GM04503 (cell line): ENCODE measurements at places on chromosomes 11 and 22.

GRCh38 chr11:127890030-127890615 is 697.2 kb downstream of the ETS1 start:
- peak; percentile 6 for DNase-seq

DNA sequence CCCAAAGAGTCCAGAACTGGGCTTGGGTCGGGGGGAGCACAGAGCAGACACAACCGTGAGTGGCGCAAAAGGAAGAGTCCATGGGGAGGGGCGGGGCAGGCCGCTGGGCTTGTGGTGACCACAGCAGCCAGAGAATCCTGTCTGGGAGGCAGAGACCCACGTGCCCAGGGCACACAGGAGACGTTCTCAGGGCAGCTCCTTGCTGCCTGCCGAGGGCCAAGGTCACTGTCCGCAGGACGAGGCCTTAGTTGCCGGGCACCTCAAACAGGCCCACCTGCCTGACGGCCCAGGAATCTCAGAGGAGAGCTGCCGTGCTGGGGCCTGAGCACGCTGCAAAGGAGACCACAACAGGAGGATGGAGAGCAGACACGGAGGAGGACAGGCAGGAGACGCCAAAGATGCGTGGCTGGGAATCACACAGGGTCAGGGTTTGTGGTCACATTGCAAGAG is 87.8 kb downstream of the MYEOV start:
- no peak for DNase-seq

GRCh38 chr22:45136594-45136993 is 27.1 kb upstream of the NUP50 start:
- DNase-seq: no peak

GRCh38 chr11:120216426-120217102 is 5.7 kb downstream of the OAF start:
- no peak for DNase-seq

- no peak for DNase-seq
Measured at GRCh38 chr11:60947700-60948099, 4.3 kb downstream of the SLC15A3 start.

GRCh38 chr11:118621784-118622375 is 14.5 kb downstream of the PHLDB1 start:
- DNase-seq: no peak

DNA sequence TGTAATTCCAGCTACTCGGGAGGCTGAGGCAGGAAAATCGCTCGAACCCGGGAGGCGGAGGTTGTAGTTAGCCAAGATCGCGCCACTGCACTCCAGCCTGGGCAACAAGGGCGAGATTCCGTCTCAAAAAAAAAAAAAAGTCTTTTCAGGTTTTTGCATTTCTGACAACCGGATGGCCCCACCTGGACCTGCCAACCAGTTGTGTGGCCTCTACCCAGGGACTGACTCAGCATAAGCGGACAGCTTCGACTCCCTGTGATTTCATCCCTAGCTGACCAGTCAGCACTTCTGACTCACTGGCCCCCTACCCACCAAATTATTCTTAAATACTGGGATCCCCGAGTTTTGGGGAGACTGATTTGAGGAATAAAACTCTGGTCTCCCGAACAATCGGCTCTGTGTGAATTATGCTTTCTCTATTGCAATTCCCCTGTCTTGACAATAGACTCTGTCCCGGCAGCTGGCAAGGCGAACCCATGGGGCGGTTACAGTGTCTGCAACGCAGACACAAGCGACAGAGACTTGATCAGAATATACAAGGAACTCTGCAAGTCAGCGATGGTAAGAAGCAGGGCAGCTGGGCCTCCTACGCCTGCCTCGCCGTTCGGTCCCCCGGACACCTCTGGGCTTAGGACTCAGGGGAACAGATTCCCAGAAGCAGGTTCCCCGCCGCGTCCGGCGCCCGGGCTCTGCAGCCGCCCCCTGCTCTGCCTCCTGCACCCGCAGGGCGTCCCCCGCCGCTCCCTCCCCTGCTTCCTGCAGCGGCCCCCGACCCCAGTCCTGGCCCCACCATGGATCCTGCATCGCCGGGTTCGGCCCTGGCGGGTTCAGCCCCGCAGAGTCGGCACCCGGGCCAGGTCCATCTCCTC is 741 bp upstream of the TALDO1 start:
- DNase-seq: no peak

- DNase-seq: no peak
Measured at GRCh38 chr11:67306769-67307544, 3.6 kb downstream of the SSH3 start.

DNA sequence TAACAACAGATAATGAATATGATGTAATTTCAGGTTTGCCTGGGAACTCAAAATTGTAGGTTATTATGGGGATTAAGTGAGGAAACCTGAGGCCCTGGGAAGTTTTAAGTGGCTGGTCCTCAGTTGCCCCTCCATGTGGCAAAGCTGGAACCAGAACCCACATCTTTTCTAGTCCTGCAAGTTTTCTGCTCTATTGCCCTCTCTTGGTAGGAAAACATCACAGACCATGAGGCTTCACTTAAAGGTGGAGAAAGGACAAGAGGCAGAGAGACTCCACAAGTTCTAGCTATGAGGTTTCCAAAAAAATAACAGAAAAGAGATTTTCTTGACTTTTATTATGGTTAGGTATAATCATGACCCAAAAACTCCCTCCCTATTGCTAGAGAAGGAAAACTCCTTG is 115.5 kb upstream of the DDI1 start:
- DNase-seq: no peak

- no peak for DNase-seq
Measured at GRCh38 chr11:78038697-78039313, 15.7 kb upstream of the KCTD14 start.

- DNase-seq: no peak
Measured at GRCh38 chr11:70462818-70463477, 64.6 kb downstream of the CTTN start.
